ENCODE measurements at places on chromosomes 5 and 9. TPM values are rescaled to one million over a fixed set of nuclear protein-coding genes. Genes with fewer than 3 reads are reported as not detected.

DNA sequence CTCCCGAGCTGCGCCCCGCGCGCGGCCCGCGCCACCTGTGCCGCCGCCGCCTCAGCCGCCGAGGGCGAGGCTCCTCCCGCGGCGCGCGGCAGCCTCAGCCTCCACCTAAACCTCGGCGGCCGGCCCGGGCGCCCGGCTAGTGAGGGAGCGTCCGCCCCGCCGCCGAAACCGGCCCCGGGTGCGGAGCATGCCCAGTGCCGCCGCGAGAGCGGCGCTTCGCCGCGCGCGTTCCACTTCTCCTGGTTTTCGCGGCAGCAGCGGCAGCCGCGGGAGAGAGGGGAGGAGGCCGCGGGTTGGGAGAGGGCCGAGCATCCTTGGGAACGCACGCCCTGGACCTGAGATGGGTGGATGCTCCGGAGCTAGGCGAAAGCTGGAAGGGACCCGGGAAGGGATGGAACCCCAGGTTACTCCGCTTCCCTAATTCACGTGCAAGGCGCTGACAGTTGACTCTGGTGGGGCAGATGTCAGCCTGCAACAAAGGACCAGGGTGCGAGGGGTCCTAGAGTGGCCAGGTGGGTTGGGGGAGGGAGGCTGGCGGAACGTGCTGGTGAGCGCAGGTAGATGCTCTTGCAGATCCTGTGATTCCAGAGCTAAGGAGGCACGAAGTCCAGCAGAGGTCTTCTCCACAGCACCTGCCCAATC lies at the start of gene CTNND2:
TSS of gene CTNND2 (minus strand) at position 182 of the 642 bp plus-strand sequence. CDS start 593 bp downstream, outside the sequence.
- no peak for DNase-seq

- no peak for DNase-seq
These were observed 86.4 kb downstream of the SFXN1 start for GRCh38 chr5:175564716-175565115.

Gene ECSCR
- total RNA-seq: 39.3 TPM

GRCh38 chr5:166834246-166834645 lies 1457.2 kb upstream of the WWC1 start:
- no peak for DNase-seq

DNA sequence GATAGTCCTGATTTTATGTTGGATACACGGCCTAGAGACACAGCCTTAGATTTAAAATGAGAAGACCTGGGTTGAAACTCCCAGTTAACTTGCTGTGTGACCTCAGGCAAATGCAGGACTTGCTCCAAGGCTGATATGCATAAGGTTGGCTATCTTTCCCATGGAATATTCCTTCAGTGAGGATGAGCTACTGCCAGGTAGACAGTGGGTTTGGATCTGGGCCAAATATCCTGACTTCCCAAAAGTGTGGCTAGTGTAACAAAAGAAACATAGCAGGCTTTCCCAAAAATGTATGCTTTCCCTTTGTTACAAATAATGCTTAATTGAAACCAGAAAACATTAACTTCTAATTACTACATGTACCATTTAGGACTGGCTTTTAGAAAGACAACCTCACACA lies 697 bp upstream of the XPA start:
- no peak for DNase-seq

GRCh38 chr5:82403026-82403425 lies 124.9 kb upstream of the RPS23 start:
- no peak for DNase-seq

GRCh38 chr9:104906441-104907277 lies 21.3 kb downstream of the ABCA1 start:
- no peak for DNase-seq

- DNase-seq: no peak
These were observed 73.4 kb upstream of the MEF2C start for GRCh38 chr5:88956416-88956815.

DNA sequence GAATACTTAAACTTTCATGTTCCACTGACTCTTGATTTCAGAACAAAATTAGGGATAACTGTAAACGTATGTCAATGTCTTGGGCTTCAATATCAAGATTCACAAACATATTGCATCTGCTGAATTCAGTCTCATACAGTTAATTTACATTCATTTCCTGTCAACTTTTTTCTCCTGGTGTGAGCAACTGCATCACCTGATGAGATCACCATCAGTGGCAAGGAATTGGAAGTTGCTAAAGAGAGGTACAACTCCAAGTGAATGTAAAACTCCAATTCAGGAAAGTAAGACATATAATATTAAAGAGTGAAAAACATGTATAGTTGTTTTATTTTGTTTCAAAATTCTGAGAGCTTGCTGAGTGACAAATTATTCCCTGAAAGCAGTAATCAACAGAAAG lies 1336.2 kb upstream of the C9orf72 start:
- DNase-seq: no peak

DNA sequence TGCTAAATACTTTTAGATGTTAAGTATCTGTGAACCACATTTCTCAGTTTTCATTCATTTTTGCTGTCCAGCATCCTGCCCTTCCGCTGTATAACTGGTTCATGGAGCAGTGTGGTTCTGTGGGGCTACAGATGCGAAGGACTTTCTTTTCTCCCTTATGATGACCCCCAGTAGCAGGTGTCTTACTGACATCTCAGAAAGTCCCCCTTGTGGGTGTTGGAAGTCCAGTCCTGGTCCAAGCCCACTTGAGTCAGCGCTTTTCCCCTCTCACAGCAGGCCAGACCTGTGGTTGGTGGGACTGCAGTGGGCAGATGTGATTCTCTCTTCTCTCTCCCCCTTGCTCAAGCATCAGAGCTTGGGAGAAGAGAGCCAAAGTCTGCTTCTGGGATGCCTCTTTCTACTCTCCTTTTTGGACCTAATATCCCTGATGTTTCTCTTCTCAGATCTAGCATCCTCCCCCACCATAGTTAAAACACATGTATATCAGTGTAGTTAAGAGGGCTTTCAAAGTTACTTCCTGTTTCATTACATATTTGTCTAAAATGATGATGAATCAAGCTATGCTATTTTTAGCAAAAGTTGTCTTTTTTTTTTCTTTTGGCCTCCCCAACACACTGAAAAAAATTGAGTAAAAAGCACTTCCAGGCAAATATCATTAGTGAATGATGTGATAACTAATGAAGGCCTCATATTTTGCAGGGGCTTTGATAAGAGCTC lies 119.5 kb upstream of the ZNF618 start:
- DNase-seq: no peak

DNA sequence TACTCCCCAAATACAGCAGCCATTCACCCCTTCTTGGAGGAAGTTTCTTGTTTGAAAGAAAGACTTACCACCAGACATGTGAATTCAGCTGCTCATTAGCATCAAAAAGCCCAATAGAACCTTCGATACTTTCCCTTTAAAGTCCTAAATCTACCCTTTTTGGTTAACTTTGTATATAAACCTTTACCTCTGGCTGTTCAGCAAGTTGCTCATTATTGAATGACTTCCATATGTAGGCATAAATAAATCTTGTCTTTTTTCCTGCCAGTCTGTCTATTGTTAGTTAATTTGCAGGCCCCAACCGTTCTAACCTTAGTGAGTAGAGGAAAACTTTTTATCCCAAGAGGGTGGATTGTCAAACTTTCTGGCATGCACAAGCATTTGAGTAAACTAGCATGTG lies 27.9 kb upstream of the FBXL17 start:
- DNase-seq: no peak

DNA sequence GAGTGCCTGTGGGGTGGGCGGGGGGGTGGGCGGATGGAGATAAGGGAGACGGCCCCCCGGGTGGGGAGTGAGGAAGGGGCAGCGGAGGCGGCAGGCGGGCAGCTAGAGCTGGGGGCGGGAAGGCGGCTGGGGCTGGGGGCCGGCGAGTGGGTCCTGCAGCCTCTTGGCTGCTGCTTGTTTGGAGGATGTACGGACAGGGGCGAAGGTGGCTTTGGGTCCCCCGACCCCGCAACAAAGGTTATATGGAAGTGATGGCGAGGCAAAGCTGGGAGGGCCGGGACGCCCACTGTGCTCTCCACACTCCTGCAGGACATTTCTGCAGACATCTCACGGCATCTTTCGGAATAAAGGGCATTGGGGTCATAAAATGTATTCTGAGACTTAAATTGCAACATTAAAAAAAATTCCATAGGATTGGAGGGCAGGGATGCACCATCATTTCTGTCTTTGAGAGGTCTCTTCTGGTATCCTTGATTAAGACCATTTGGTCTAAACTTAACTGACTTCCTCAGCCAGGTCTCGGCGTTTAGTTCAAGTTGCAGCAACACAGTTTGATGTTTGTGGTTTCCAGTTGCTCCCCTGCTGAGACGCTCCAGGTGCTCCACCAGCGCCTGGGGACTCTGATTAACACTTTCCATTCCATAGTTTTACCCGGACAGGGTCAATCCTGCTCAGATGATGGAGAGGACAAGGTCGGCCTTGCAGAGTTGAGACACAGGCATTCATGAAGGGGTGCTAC lies 101.6 kb upstream of the SSBP2 start:
- no peak for DNase-seq

DNA sequence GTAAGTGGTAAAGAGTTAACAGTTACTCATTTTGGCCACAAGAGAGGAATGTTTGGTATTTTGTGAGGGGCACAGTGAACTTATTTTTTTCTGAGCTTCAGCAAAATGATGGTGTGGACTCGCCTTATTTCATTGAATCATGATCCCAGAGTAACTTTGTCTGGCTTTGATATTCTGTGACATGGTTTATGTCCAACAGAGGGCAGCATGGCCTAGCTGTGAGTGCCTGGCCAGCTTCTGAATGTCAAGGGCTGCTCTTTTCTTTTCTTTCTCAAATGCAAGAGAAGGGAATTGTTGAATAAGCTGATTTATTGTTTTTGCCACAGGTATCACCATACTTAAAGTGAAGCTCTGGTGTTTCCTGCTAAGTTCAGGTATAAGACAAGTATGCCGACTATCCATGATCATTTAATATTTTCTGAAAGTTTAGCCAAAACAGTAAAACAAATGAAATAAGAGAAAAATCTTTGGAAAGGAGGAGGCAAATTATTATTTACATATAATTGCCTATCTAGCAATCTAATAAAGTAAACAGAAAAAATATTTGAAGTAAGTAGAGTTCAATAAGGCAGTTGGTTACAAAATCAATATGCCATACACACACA lies 31.7 kb downstream of the MRPL22 start:
- no peak for DNase-seq

DNA sequence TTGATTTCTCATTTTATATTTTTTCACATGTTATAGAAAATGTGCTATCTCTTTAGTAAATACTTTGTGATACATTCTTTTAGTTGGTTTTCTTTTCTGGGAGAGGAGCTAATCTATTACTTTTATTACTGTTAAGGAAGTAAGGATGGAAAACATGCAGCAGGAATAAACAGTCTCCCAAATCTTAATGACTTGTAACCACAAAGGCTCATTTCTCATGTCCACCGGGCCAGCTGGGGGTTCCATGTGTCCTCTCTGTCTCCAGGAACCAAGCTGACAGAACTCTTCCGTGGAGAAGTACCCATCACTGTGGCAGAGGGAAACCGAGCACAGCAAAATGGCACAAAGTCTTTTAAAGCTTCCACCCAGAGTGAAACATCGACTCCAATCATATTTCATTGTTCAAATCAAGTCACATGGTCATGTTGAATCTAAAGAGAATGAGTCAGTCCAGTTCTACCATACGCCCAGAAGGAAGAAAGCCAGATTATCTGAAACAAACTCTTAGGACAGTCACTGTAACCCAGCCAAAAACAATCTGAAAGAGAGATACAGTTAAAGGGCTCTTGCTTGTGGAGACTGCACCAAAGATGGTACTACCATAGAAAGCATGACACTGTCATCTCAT lies 97.1 kb upstream of the CDH6 start:
- no peak for DNase-seq

DNA sequence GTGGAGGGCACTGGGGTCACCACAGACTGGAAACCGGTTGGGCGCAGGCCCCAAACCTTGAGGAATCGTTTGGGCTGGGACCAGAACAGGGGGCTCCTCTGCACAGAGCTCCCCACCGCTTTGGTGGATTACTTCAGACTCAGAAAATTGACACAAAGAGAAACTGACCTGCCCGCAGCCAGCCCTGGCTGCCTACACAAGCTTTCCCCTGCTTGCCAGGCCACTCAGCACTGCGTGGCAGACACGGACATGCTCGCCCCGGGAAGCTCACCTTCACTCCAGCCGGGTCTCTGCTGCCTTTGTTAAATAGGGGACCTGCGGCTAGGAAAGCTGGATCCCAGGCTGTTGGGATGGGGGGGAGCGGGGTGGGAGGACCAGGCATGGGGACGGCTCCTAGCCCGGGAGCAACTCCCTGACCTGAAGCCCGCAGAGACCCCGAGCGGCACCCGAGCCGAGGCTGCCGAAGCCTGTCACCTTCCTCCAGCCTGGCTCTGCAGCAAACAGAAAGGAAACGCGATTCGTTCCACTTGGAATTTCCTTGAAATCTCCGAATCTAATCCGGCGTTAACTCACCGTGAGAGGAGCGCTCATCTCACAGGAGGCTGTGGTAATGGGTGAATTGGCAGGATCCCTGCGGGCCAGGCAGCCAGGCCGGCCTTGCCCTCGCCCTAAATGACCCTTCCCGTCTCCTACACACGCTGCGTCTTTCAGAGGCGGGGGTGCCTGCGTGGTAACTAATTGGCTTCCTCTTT lies 8.8 kb downstream of the PAX5 start:
- no peak for DNase-seq

DNA sequence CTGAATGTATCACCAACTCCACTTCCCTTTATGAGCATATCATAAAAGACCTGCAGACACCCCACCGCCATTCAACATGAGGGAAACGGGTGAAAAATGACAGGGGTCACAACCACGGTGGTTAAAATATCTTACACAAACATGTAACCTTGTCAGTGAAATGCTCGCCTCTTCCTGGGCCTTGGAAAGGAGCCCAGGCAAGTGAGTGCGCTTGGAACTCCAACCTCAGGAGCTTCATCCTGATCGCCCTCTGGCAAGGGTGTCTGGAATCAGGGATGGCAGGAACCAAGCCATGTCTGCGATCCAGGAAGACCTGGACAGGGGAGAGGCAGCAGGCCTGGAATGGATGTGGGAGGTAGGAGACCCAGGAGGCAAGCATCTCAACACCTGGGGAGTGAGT lies 282.7 kb downstream of the GAS1 start:
- no peak for DNase-seq

- DNase-seq: no peak
These were observed 188.9 kb upstream of the RPS23 start for GRCh38 chr5:82466986-82467561.

DNA sequence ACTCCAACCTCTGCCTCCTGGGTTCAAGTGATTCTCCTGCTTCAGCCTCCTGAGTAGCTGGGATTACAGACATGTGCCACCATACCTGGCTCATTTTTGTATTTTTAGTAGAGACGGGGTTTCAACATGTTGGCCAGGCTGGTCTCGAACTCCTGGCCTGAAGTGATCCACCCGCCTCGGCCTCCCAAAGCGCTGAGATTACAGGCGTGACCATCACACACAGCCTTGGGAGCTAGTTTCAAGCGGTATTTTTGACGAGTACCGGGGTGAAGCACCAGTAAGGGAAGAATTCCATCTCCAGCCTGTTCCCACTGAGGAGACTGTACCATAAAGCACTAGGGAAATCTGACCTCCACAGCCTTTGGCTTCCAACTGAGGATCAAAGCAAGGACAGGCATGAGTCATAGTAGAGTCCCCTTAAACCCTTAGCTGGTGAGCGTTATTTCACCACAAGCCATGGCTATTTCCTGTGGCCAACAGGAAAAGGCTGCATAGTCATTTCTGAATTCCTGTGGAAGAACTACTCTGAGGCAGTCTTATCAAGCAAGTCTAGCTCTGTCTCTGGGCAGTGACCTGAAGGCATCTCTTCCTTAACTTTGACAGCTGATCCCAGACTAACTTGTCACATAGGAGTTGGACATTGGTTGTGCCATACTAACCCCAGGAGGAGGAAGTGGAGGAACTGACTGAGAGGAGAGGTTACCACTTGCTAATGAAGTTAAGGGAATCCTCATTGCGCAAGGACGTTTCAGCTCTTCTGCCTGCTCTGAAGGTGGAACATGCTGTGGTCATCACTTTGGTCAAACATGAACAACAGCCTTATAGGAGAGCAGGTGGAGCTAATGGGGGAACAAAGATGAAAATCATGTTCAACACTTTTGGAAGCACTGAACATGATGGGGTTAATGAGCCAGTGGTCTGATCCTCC lies 85.8 kb upstream of the DMRT1 start:
- DNase-seq: no peak

All from breast epithelium (tissue), 4 donors.